Right renal pelvis (tissue), 4 donors: ENCODE measurements at places on chromosomes 7 and 10.

- DNase-seq, result no peak
These were observed 76.0 kb downstream of the DIP2C start for GRCh38 chr10:613271-614138.

- no peak for DNase-seq
These were observed 11.8 kb downstream of the PKD2L1 start for GRCh38 chr10:100318207-100318606.

- no peak for DNase-seq
These were observed 155.0 kb upstream of the GRB10 start for GRCh38 chr7:50937727-50938126.

GRCh38 chr7:52017802-52018679 lies 701.4 kb upstream of the COBL start:
- DNase-seq, result no peak

DNA sequence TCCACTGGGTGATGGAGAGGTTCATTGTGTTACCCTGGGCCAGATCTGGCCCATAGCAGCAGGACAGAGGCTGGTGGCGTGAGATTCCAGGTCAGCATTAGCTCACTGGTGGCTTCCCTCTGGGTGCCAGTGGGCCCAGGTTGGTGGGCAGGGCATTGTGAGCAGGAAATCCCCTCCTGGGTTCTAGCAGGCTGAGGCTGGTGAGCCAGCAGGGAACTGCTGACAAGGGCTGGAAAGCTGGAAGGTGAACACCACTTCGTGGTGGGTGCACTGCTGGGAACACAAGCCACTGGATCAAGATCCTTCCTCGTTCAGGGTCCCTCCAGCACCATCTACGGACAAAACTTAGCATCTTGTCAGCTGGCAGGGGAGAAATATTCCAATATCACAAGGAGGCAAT lies 259.2 kb upstream of the FZD1 start:
- DNase-seq, result no peak

DNA sequence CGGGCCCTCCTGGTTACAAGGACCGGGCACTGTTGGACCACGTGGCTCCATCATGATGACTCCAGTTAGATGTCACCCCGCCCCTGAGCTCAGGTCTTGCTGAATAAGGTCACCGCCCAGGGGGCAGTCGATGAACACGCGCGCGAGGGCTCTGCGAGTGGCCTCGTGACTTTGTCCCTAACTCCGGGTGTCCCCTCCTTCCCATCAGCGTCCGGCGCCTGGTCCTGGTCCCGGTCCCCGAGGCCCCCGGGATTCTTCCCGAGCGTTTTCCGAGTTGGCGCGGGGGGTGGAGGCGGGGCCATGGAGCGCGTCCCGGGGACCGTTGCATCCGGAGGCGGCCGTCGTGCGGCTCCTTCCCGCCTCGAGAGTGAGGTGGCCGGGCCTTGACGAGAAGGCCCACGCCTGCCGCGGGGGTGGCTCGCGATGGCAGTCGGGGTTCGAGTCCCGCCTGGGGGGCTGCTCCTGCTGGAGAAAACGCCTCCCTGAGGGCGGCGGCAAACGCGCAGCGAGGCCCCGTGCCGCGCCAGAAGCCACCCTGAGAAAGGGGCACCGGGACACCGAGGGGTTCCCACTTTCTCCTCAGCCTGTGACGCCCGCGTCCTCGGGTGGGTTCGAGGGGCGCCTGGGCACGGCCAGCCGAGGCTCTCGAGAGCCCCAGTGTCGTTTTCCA lies 569 bp upstream of the NPTX2 start:
- no peak for DNase-seq

- DNase-seq, result no peak
These were observed 270.5 kb upstream of the PODXL start for GRCh38 chr7:131826960-131827359.

DNA sequence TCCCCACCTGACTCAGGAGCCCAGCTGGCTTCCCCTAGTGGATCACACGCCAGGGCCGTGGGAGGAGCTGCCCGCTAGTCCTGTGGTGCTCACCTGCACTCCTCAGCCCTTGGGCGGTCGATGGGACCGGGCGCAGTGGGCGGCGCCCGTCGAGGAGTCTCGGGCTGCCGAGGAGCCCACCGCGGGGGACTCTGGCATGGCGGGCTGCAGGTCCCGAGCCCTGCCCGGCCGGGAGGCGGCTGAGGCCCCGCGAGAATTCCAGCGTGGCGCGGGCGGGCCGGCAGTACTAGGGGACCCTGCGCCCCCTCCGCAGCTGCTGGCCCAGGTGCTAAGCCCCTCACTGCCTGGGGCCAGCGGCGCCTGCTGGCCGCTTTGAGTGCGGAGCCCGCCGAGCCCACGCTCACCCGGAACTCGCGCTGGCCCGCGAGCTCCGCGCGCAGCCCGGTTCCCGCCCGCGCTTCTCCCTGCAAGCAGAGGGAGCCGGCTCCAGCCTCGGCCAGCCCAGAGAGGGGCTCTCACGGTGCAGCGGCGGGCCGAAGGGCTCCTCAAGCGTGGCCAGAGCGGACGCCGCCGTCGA lies 367.9 kb downstream of the TYW1 start:
- DNase-seq, result no peak

DNA sequence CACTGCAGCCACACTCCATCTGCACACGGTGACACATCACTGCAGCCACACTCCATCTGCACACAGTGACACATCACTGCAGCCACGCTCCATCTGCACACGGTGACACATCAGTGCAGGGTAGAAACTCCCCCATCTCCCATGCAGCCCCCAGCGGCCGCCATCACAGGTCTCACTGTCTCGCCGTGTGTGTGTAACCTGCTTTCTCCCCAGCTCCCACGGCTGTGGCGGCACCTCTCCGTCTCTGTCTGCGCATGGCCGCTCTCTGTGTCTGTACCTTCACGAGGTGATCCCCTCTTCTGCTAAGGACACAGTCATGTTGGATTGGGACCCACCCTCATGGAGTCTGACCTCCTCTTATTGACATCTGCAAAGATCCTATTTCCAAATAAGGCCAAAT lies 527.4 kb downstream of the PTPRN2 start:
- DNase-seq, result no peak

DNA sequence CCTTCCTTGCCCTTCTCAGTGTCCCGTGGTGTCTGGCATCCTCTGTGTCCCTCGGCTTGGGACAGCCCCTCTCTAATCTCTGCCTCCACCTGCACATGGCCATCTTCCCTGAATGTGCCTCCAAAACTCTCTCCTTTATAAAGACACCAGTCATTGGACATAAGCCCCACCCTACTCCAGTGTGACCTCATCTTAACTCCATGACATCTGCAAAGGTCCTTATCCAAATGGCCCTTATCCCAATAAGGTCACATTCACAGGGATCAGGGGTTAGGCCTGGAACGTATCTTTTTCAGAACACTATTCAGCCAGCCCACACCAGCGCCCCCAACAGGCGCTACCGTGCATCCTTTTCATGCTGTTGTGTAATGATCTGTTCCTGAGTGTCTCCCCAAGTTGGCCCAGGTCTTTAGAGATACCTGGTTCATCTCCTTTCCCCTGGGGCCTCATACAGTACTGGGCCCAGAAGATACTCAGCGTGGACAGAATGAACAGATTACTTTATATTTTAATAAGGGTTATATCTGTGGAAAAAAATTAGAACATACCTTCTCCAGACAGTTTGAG lies 132.6 kb upstream of the ADAM12 start:
- DNase-seq, result no peak

- no peak for DNase-seq
These were observed 40.1 kb downstream of the LYZL2 start for GRCh38 chr10:30589441-30589840.

DNA sequence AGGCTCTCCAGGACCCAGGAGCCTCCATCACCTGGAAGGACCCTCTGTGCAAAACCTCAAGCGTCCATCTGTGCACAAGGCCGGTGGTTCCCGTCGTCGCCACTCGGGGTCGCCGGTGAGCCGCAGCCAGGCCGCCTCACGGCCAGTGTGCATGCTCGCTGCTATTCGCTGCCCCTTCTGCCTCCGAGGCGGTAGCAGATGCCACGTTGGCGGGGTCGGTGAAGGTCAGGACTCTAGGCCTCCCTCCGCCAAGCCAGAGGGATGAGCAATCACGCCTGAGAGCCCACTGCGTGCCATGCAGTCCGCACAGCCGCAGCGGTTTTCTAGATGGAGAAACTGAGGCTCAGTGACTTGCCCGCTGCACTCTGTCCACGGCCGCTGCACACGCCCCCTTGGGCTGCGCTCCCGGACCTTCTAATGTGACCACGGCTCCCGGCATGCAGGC lies 5.7 kb downstream of the UPK3B start:
- no peak for DNase-seq

DNA sequence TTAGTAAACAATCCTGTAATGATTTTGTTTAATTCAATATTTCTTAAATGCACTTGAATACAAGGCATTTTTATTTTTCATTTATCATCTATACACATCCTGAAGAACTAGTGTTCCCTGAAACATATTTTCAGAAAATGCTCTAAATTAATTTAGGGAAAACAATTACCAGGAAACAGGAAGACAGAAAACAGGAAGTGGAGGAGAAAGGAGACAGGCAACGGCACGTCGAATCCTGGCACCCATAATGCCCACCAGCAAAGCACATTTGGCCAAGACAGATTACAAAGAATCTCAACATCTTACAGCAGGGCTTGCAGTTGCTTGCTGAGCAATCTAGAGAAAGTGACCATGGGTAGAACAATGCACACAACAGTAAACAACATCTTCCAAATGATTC lies 571.1 kb downstream of the GRID1 start:
- no peak for DNase-seq

GRCh38 chr7:51878865-51879264 lies 562.3 kb upstream of the COBL start:
- no peak for DNase-seq

DNA sequence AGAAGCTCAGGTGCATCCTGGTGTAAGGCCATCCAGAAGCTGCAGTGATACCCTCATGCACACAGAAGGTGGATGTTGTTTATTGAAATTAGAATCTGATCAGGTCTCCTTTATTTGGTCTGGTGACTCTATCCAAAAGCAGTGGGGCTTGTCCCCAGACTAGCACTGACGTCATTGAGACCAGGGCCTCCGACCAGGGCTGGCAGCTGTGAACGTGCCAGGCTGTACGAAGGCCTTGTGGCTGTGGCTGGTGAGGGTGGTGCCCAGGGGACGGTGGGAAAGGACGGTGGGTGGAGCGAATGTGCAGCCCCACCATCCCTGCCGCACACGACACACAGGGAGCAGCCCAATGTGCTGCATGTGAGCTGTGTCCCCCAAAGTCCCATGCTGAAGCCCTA lies 160.0 kb downstream of the ADARB2 start:
- DNase-seq, result no peak

- no peak for DNase-seq
These were observed 125.7 kb downstream of the ARHGAP22 start for GRCh38 chr10:48478980-48479811.

DNA sequence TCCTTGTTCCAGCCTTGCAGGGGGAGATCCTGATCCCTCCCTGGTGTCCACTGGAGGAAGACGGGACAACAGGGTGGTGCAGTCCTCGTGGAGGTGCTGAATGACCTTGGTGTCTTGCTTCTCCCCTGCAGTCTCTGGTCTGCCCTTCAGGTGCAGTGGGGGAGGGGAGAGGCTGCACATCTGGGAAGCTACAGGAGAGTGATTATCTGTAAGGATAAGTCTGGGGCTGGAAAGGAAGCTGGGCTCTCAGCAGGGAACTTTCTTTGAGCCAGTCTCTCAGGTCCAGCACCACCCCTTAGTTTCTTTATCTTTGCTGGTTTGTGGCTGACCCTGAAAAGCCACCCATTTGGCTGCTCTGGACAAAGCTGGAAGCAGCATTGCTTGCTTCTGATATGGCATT lies 275.6 kb downstream of the CCSER2 start:
- DNase-seq, result no peak

DNA sequence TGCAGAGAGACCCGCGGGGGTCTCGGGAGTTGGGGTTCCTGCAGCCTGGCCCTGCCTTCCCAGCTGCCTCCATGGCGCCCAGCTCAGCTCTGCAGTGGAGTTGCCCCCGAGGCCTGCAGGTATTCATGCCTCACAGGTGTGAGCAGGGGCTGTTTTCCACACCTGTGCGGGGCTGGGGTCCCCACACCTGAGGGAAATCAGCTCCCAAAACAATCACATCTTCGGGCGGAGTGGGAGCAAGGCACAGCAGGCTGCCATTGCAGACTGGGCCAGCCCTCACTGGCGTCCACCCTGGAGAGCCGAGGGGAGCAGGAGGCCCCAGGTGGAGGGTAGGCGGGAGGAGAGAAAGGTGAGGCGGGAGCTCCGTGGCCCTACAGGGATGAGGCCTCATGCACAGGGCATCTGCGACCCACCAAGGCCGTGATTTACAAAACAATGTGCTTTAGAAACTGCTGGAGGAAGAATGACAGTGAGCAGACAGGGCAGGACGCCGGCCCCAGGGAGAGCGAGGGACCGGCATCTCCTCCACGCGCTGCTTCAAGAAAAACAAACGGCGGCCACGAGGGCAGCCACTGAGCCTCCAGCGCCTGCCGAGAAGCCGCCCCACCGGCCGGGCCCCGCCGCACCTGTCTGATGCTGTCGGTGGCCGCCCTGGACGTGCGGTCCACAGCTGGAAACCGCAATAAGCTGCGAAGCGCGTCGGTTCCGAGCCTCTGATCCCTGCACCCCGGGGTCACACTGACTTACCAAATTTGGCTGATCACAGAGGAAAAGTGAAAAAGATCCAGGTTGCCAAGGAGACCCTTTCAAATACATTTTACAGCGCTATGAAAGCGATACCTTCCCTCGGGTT lies 53.0 kb upstream of the PDGFA start:
- DNase-seq, result no peak

GRCh38 chr10:30432622-30433305 lies 1.2 kb upstream of the MAP3K8 start:
- no peak for DNase-seq

DNA sequence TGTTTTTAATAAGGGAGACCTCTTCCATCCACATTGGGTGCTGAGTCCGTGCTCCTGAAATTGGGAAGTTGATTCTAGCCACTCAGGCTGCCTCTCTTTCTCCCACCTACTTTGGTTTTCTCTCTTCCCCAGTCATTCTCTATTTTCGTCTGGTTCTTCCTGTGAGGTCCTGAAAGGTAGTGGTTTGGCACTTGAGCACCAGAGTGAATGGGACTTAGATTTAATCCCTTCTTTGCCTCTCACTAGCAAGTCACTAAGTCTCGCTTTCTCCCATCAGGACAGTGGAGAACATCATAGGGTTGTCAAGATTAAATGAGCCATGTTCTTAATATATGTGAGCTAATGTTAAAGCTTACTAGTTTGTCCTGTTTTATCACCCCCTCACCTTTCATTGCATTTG lies 4.0 kb upstream of the AASS start:
- no peak for DNase-seq

DNA sequence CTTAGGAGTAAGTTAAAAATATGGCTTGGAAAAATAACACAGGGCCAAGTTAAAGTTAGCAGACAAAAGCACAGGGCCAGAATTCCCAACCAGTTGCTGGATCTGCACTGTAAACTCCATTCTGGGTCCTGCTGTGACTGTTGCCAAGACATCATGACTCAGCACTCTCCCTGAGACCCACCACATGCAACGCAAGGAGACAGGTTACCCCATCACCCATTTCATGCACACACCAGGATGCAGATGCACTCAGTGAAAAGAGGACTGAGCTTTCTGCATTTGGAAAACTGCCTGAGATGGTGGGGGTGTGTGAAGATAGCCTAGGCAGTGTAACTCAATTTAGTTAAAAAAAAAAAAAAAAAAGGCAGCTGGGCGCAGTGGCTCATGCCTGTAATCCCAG lies 97.6 kb upstream of the ZNF438 start:
- DNase-seq, result no peak
